Thoracic aorta (tissue), 2 donors: ENCODE measurements at places on chromosomes 1 and 21.

- no peak for DNase-seq
- H3K4me1 ChIP-seq = no peaks in the 10 kb centered on the region
- no peaks in the 10 kb centered on the region for H3K27me3 ChIP-seq
These were observed 1.5 kb downstream of the TNFRSF25 start for GRCh38 chr1:6464514-6464836.

DNA sequence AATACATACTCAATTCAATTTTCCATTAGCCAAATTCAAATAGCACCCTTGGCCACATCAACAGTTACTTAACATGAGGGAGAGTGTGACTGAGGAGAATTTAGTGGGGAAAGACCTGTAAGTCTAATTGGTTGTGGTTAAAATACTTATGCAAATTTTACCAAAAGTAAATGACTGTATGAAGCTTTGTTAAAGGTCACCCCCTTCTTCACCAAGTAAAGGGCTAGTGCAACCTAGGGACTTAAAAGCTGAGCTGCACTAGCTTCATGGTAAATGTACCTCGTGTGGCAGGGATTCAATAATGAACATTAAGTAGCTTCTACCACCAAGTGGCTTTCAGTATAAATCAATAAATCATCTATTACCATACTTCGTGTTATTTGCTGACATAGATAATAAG is 372.0 kb downstream of the NTNG1 start:
- no peak overlapping the region for H3K4me3 ChIP-seq
- no peak overlapping the region for H3K27ac ChIP-seq
- no peak for DNase-seq
- no peaks in the 10 kb centered on the region for H3K27me3 ChIP-seq
- no peaks in the 10 kb centered on the region for H3K36me3 ChIP-seq

DNA sequence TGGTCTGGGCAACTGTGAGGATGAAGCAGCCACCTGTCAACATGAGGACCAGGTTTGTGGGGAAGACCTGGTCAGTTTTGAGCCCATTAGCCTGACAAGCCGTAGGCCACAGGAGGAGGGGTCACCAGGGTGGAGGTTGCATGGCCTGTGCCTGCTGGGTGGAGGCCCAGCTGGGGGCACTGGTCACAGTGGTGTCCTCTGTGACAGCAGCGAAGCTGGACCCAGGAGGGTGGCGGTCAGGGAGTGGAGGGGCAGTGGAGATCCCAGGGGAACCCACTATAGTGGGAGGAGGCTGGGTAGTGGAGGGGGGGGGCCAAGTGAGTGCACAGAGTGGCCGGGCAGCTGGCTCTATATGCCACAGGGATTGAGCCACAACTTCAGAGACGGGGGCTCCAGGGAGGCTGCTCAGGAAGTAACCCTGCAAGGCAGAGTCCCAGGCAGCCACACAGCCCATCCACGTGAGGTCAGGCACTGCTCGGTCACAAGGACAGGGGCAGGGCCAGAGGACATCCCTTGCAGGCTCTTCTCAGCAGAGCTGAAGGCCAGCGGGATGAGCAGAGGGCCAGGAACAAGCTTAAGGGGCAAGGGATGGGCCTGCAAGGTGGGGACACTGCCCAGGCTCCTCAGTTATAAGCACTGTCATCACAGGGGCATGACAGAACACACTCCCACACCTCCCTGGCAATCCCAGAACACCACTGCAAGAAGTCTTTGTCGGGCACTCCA is 2.3 kb upstream of the C1orf35 start:
- peaks cover 19% of the 10 kb centered on the region for H3K4me1 ChIP-seq
- H3K4me3 ChIP-seq = no peak overlapping the region
- peaks cover 10% of the 10 kb centered on the region for H3K36me3 ChIP-seq
- H3K27ac ChIP-seq = no peak overlapping the region
- no peak for DNase-seq
- H3K27me3 ChIP-seq = no peaks in the 10 kb centered on the region

DNA sequence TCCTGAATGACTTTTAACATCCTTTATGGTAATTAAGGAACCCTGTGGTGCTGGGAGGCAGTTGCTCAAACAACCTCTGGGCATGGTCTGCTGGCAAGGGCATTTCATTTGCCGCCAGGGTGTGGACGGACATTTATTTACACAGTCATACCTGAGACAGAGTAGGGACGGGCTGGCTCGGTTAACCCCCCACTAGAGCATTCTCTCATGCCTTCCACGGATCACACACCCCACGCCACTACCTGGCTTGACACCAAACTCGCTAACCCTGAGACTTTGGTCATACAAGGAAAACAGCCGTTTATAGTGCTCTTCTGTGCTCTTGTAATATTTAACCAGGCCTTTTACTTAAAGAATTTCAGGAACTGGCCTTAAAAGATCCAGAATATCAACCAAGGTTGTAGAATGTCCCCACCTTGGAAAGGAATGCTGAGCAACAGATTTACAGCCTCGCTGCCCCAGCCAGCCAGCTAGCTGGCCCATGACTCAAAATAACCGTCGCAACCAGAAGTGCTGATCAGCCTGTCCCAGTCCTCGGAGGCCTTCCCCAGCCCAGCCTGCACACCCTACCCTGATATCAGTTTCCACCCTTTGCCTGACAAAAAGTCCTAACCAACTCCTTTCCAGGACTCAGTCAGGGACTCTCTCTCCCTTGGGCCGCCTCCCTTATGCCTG is 6.5 kb upstream of the PDXK start:
- no peak for DNase-seq
- H3K4me1 ChIP-seq = peaks cover 6% of the 10 kb centered on the region
- peak overlapping the region; percentile 50 for H3K27ac ChIP-seq

DNA sequence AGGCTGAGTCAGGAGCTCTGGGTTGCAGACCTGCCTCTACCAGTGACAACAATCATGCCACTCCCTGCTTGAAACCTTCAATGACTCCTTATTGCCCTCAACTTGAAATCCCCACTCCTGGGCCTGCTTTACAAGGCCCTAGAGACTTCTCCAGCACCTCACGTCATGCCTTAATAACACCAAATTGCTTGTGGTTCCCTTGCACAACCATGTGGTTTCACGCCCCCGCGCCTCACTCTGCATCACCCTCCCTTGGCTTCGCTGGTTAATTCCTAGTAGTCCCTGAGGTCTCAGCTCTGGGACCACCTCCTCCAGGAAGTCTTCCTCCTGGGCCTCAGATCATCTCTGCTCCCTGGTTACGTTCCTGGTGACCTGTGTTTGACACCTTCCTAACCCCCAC is 33.0 kb downstream of the EPHA2 start:
- no peak overlapping the region for H3K4me3 ChIP-seq
- H3K27me3 ChIP-seq = no peaks in the 10 kb centered on the region
- no peak for DNase-seq

GRCh38 chr1:162389021-162389818 is 7.7 kb downstream of the C1orf226 start:
- no peak overlapping the region for H3K27ac ChIP-seq
- H3K27me3 ChIP-seq = no peaks in the 10 kb centered on the region
- H3K4me3 ChIP-seq = no peak overlapping the region
- no peaks in the 10 kb centered on the region for H3K36me3 ChIP-seq

DNA sequence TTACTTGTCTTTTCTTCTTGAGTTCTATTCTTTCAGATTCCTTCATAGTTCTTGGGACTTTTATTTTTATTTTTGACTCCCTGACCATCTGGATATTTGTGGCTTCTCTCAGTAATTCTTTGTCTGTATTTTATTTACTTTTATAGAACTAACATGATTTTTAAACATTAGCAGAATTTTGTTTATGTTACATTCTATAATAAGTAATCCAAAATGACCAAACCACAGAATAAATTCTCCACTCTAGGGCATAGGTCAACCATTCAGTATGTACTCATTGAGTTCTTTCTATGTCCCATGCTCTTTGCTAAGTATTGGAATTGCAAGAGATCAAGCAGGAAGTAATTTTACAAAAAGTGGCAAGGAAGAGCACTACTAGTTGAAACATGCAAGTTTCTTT is 969.0 kb downstream of the TTLL7 start:
- no peaks in the 10 kb centered on the region for H3K36me3 ChIP-seq
- H3K27me3 ChIP-seq = no peaks in the 10 kb centered on the region
- no peaks in the 10 kb centered on the region for H3K4me1 ChIP-seq
- H3K4me3 ChIP-seq = no peak overlapping the region

GRCh38 chr1:24362982-24363614 is 43.9 kb downstream of the GRHL3 start:
- DNase-seq = no peak
- no peaks in the 10 kb centered on the region for H3K27me3 ChIP-seq
- H3K4me3 ChIP-seq = no peak overlapping the region
- H3K27ac ChIP-seq = no peak overlapping the region
- no peaks in the 10 kb centered on the region for H3K36me3 ChIP-seq

DNA sequence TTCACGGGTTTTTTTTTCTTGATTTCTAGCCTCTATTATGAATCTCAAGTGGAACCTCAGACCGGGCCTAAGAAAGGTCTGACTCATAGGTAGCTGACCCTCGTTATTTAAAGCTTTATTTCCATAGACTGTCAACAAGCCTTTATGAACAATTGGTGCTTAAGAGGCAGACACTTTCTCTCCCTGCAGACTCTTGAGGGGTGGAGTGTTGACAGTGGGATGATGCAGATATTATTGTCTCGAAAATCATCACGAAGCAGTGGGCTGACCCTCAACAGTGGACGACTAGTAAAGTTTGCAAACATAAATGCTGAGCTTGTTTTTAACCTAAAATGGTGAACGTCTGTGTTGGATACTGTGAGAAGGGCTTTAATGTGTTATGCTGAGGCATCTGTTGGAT is 1.8 kb downstream of the SFT2D2 start:
- peaks cover 15% of the 10 kb centered on the region for H3K36me3 ChIP-seq
- H3K27ac ChIP-seq = peak overlapping the region; percentile 94
- H3K27me3 ChIP-seq = no peaks in the 10 kb centered on the region
- peak overlapping the region; percentile 95 for H3K4me3 ChIP-seq
- DNase-seq = no peak
- peaks cover 32% of the 10 kb centered on the region for H3K4me1 ChIP-seq

DNA sequence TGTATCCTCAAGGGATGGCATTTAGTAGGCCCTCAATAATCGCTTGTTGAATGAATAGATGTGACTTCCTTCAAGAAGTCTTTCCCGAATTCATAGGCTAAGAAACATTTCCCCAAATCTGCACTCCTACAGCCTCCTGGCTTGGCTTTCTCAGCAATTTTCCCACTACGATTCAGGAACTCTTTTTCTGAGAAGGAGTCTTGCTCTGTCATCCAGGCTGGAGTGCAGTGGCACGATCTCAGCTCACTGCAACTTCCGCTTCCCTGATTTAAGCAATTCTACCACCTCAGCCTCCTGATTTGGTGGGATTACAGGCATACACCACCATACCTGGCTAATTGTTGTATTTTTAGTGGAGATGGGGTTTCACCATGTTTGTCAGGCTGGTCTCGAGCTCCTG is 37.9 kb upstream of the IFFO2 start:
- H3K27ac ChIP-seq = no peak overlapping the region
- peaks cover 18% of the 10 kb centered on the region for H3K4me1 ChIP-seq
- DNase-seq = no peak
- H3K36me3 ChIP-seq = no peaks in the 10 kb centered on the region
- H3K27me3 ChIP-seq = no peaks in the 10 kb centered on the region

DNA sequence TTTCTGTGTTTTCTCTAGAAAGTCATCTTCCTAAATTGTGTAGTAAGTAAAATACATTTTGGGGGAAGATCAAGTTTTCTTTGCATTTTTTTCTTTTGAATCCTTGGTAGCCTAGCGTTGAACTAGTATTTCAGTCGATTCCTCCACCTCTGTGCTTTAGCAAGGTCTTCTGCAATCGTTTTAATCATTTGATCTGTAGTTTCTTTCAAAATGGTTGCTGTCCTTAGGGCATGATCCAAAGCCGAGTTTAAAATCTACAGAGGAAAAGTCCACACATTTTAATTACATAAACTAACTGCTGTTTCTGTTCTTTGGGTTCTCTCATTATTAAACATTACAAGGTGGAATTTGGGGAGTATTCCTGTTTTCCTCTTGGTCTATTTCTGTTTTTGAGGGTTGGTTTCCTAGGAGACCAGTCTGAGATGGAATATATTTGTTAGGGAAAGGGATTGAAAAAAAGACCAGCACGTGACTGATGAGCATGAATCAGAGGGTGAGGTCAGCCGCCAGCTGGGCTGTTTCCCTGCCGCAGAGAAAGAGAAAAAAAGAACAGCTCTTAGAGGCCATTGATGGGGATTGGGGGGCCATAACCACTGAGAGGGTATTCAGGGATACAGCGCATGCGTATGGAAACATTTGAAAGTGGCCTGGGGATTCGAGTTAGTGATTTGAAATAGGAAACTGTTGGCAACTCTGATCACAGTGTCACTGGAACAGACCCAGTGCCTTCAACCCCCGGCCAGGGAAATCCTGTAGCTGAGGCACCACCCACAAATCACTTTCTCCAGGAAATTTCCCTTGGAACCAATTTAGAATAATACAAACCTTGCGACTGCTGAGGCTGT is 40.6 kb downstream of the AKNAD1 start:
- no peaks in the 10 kb centered on the region for H3K27me3 ChIP-seq
- H3K4me1 ChIP-seq = peaks cover 18% of the 10 kb centered on the region
- no peaks in the 10 kb centered on the region for H3K36me3 ChIP-seq
- H3K4me3 ChIP-seq = peak overlapping the region; percentile 66
- H3K27ac ChIP-seq = peak overlapping the region; percentile 94
- peak; percentile 19 for DNase-seq

DNA sequence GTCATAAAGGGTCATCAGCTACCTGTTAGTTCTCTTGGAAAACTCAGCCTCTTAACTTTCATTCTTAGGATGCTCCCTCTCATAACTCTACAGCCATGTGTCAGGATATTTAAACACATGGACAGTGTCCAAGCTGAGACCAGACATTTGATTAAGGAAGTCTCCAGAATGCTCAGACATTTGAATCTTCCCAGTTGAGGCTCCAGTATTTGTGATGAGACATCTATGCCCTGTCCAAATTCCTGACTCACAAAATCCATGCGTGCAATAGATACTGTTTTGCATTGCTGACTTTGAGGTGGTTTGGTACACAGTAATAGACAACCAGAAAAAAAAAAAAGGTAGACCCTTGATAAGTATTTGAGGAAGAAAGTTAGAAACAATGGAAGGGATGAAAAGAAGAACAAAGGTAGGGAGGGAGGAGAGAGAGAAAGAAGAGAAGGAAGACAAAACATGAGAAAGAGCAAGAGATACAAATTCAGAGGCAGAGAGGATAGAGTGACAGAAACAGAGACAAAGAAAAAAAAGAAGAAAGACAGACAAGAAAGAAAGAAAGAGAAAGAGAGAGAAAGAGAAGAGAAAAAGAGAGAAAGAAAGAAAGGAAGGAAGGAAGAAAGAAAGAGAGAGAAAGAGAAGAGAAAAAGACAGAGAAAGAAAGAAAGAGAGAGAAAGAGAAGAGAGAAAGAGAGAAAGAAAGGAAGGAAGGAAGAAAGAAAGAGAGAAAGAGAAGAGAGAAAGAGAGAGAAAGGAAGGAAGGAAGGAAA is 275.5 kb upstream of the PRMT6 start:
- no peak overlapping the region for H3K27ac ChIP-seq
- no peak for DNase-seq
- no peaks in the 10 kb centered on the region for H3K27me3 ChIP-seq
- no peaks in the 10 kb centered on the region for H3K4me1 ChIP-seq
- no peaks in the 10 kb centered on the region for H3K36me3 ChIP-seq
- no peak overlapping the region for H3K4me3 ChIP-seq

DNA sequence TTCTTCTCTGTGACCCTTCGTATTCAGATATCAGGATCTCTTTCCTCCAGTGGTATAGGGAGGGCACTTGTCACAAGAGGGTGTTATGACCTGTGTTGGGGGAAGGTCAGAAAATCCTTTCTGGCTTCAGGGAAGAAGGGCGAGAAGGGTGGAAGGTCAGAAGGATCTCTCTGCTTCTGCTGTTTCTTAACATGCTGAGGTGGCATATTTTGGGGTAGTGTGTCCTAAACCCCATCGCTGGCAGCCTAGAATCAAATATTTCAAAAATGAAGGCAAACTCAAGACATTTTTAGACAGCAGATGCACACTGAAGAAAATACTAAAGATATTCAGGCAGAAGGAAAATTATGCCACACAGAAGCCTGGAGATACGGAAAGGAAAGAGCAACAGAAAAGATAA is 207.6 kb downstream of the TM2D1 start:
- no peak overlapping the region for H3K4me3 ChIP-seq
- H3K27ac ChIP-seq = no peak overlapping the region
- H3K4me1 ChIP-seq = no peaks in the 10 kb centered on the region
- H3K27me3 ChIP-seq = no peaks in the 10 kb centered on the region
- DNase-seq = no peak
